CD4-positive, alpha-beta memory T cell (primary cell): ENCODE measurements at places on chromosomes 4 and X.

GRCh38 chrX:43255596-43255995 is 400.5 kb upstream of the MAOA start:
- H3K36me3 ChIP-seq, result no peaks in the 10 kb centered on the region
- H3K27me3 ChIP-seq, result no peaks in the 10 kb centered on the region
- no peak overlapping the region for H3K27ac ChIP-seq

- no peak overlapping the region for H3K27ac ChIP-seq
- DNase-seq, result no peak
- H3K36me3 ChIP-seq, result no peaks in the 10 kb centered on the region
- H3K27me3 ChIP-seq, result no peaks in the 10 kb centered on the region
- no peaks in the 10 kb centered on the region for H3K4me1 ChIP-seq
These were observed 384.4 kb upstream of the PABPC4L start for GRCh38 chr4:134585972-134586371.

DNA sequence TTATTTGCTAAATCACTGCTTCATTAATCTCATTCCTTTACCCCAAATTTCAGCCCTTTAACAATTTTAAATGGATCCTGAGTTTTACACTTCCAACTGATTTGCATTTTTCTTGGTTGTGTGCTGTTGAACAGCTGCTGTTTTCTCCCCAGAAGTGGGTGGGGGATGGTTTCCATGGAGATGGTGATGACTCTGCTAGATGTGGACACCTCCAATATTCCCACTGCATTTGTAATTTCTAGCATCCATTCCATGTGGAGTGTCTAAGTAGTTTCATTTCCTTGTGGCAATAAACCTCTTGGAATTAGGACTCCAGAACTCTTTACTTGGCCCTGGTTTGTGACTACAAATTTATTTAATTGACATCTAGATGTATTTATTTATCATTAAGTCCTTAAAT is 330.4 kb downstream of the GBA3 start:
- H3K4me1 ChIP-seq, result no peaks in the 10 kb centered on the region
- H3K4me3 ChIP-seq, result no peak overlapping the region
- no peak for DNase-seq
- no peaks in the 10 kb centered on the region for H3K27me3 ChIP-seq
- H3K27ac ChIP-seq, result no peak overlapping the region

DNA sequence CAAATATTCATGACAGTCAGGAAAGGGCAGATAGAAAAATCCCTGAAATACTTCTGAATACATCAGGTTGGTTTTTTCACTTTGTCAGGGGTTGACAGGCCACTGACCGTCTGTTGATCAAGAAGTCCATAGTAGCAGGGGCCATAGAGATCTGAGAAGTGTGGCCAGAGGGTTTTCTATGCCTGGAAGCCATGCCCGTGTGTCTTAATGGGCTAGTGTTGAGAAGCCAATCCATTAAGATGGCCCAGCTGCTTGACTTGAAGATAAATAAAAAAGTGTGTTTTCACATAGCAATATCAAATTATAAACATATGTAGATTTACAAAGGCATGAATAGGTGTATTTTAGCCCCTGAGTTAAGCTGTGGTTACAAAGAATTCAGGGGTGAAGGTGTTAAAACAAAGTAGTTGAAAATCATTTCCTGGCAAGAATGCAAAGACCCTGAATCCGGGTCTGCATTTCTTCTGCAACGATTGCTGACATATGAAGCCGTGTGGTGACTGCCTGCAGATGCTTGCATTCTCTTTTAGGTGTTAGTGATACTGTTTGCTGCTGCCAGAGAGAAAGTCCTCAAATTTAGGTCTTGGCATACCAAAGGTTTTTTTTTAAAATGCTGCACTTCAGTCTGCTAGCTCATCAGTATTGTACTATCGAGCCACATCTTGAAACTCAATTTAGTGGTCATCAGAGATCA is 9.3 kb upstream of the LIMCH1 start:
- H3K4me1 ChIP-seq, result no peaks in the 10 kb centered on the region
- no peaks in the 10 kb centered on the region for H3K27me3 ChIP-seq
- H3K36me3 ChIP-seq, result no peaks in the 10 kb centered on the region
- no peak for DNase-seq
